ENCODE measurements at places on chromosomes 5 and 9.

DNA sequence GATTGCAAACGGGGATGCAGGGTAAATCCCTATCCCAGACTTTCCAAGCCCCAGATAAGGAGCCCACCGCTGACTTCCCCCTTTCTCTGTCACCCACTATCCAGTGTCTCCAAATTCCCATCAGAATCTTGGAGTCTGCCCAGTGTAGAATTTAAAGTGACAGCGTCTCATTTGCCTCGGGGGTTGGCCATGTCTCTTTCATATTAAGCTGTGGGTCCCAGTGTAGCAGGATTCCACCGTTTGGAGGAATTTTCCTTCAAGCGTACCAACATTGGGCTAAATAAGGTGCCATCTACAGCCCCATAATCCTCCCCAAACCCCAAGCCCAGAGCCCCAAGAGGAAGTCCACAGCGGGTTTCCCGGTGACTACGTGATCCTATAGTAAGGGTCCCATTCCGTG, 1.1 kb downstream of the BRINP1 start:
- no peak for DNase-seq

DNA sequence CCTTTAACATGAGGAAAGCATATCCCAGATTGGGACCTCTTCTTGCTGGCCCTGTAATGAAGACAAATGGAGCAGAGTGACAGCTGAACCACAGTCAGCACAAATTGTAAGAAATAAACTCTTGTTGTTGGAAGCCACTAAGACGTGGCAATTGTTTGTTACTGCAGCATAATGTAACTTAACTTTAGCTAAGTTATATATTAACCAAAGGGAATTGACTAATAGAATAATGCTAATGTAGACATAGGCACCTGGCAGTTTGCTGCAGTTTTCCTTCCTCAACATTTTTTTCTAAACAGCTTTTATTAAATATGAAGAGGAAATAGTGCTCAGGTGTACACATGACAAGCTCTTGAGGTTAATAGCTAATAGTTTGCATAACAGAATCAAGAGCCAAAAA, 300.7 kb upstream of the SLC30A5 start:
- no peak for DNase-seq

DNA sequence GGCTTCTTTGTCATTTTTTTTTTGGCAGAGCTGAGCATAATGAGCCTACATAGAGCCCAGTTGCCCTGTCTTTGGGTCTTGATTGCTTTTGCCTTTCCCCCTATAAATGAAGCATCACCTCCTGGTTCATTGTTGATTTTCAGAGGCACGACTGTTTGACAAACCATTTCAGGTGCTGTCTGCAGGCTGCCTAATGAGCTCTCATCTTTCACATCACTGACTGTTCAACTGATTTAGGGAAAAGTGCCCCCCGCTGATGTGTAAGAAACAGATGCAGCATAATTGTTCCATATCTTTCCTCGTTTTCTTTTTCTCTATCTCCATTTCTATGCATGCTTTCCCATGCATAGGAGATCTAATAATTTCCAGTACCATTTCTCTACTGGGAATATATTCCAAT, 338.6 kb downstream of the TMEM38B start:
- no peak for DNase-seq

DNA sequence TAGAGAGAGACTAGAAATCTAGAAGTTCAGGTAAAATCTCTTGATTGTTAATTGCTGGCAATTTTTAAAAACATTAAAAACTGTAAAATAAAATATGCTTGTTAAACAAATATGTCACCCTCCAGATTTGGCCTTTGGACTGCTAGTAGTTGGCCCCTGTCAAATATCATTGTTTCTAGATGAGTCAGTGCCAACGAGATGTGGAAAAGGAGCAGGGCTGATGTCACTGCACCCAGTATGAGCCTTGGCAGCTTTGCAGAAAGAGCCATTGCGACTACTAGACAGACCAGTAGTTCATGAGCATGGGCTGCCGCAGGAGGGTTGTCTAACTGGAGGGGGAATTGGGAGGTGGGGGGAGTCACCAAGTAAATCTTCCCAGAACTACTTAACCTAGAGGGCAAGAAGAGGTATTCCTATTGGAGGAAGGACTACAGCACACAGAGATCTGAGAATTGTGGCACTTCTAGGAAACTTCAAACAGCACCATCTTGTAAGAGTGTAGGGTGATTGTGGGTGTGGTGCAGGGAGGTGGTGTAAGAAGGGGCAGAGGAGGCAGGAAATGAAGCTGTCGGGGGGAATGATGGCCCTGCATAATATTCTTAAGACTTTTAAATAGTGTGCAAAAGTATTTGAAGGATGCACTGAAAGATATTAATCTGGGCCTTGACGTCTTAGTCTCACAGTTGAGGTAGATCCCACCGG, 7.1 kb upstream of the DOCK2 start:
- no peak for DNase-seq

GRCh38 chr5:132764051-132764450, 13.0 kb downstream of the SEPTIN8 start:
- DNase-seq, result no peak

DNA sequence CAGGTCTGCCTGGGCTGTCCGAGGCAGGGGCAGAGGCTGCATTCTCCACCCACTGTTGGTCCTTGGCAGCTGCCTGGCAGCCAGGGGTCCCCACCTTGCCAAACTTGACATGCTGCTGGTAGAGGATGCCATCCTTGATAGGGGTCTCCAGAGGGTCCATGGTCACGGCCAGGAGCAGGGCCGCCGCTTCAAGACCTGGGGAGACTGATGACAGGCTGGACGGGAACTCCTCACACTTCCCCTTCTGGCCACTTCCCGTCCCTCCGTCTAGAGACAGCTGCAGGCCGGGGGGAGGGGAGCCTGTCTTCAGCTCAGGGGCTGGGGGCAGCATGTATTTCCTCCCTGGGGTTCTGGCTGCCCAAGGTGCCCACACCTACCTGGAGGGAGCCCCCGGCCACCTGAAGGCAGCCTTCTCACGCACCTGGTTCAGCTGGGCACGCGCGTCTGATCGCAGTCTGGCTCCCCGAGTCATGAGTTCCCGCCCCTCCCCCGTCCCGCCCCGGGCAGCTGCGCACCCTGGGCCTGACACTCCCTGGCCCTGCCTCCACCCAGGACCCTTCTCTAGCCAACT, at the start of gene DOK3:
DOK3 (minus strand) TSS at position 446 of the 571 bp plus-strand sequence; CDS start at position 160, 286 bp downstream.
- no peak for DNase-seq

DNA sequence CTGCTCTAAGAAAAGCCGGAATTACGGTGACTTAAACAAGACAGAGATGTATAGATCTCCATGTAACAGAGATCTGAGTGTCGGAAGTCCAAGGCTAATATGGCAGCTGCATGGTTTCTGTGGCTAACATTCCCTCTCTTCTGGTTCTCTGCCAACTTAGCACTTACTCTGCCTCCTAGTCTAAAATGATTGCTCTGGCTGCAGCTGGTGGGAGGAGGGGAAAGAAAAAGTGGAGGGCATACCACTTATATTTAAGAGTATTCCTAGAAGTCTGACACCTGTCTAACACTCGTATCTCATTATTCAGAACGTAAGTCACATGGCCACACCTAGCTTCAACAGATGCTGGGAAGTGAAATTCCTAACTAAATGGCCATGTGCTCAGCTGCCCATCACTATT, 551.5 kb upstream of the TLE4 start:
- no peak for DNase-seq

DNA sequence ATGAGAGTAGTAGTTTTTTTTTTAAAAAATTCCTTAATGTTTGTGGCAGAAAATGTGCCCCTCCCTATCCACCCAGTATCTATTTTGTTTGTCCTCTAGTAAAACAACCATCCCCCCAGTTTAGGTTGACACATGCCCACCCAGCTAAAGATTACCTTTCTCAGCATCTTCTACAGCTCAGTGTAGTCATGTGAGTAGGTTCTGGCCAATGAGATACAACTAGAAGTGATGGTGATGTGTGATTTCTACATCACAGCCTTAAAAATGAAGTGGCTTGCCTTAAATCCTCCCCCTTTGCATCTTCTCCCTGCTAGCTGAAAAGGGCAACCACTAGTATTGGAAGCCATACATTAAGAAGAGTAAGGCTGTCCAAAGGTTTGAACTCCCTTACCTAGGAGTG, 14.9 kb downstream of the CHD1 start:
- no peak for DNase-seq

DNA sequence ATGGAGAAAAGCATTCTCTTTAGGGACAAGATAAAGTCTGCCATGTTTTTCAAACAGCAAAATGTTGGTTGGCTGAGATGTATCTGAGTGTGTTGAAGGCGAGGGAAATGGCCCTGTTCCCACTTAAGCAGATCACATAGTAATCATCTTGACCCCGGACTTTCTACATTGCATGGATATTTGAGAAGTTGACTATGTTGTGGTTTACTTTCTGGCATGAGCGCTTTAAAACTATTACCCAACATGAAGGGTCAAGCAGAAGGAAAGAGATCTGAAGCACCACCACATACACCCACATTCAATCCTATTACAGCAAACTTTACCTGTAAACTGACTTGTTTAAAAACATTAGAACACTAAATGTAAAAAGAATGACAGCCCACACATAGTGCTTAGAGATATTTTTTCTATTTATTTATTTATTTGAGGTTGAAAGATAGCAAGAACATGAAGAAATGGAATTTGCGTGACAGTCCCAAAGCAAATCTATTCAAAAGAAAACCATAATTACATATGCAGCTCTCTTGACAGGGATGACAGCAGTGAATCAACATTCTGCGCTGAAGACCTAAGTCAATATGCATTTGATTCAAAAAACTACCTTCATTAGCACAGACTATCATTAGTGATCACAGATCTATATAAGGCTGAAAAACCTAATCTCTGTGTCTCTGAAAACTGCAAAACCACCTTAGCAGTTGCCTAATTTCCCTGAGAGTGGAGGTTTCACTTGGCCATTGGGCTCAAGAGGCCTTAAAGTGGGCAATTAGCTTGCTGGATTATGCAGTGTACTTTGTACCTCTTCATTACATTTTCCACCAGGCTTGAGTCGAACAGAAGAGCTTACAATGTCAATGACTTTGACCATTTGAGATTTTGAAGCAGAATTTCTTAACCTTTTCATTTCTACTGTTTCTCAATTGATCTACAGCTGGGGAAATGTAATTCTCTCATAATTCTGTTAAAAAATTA, 195.0 kb downstream of the PDE4D start:
- DNase-seq, result no peak

DNA sequence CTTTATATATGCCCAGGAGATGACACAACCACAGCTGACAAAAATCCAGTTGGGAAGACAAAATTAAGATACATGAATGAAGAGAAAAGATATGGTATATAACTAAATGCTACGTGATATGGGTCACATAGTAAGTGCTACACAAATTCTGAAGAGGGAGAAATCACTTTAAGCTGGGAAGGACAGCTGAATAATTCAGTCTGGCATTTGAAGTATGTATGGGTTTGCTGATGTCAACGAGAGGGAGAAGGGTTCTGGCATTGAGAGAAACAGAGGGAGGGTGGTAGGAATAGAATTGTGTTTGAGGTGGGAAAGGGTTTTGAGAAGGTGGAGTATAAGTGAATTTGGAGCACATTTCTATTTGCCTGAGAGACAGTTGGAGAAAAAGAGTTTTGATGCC, 6.7 kb upstream of the SLIT3 start:
- DNase-seq, result no peak

- DNase-seq, result no peak
These were observed 5.3 kb downstream of the TMOD1 start for GRCh38 chr9:97506787-97507186.

DNA sequence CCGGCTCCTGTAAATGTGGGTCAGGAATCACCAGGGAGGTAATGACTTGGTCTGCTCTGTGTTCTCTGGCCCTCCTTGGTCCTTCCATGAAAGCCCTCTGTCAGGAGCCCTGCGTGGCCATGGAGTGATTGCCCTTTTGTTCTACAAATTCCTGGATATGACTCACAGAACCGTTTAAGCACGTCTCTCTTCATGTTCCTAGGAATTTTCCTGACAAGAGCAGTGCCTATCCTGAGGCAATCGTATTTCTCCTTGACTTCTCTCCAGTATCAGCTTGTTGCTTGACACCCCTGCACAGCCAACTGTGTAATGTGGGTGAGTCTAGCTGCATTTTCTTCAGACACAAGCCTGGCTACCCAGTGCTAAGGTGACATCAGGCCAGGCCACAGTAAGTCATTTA, 274.3 kb upstream of the ZNF462 start:
- no peak for DNase-seq

DNA sequence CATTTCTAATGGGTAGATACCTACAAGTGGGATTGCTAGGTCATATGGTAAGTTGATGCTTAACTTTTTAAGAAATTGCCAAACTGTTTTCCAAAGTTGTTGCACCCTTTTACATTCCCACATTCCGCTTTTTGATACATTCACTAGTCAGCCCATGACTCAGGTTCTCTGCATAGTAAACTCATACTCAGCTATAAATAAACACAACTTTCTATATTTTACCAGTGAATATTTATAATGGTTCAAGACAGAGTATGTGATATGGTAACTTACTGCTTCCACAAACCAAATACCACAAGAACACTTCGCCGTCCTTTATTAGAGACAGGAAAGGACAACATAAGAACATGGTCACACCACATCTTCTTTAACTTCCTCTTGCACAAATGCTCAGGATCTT, 54.0 kb downstream of the PLPP1 start:
- DNase-seq, result no peak

- DNase-seq, result no peak
These were observed 1.5 kb upstream of the ZNF367 start for GRCh38 chr9:96419691-96419969.

DNA sequence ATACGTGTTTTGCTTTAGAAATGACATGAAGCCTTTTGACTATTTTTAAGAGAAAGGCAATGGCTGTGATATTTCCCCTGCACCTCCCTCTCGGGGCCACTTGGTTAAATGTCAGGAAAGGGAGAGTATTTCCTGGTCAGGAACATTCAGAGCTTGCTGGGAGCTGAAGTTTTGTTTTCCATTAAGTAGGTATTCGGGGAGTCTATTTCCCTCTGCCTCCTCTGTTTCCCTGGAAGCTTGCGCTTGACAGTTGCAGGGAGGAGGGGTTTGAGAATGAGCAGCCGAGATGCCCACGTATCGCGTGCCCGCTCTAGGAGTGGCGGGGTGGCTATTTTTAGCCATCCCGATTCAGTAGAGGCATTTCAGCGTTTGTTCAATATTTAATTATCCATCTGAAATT, 6.7 kb downstream of the DAB2IP start:
- DNase-seq, result no peak

DNA sequence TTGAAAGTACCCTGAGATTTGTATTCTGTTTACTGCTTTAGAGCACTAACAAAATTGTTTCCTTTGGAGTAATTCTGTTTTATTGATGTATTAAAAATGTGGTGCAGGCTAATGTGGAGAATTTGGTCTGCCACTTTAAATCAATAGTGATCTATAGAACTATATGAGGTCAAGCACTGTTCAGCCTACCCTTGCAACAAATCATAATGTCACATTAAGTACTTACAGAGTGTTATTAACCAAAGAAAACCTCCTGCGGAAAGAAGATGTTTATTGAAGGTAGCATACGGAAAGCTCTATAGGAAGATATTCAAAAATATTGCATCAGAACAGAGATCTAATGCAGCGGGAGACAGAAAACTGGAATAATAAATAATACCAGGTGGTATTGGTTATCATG, 865.0 kb upstream of the TYRP1 start:
- DNase-seq, result no peak

DNA sequence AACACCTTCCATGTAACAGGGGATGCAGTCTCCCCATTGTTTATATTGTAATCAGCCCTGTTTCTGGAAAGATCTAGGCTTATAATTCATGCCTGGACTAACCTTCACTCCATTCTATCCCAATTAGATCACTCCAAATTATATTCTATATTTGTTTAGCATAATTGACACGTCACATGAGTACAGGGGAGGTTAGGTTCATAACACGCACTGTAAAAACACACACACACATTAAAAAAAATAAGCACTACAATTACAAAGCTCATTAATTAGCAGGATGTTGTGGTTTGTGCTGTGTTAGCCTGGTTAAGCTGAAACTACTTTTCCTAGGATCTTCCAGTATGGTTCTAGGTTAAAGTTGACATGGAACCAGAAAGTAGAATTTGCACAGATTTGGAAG, 126.0 kb downstream of the MLLT3 start:
- DNase-seq, result no peak
